Neural progenitor cell (in vitro differentiated cells): ENCODE measurements at places on chromosomes 5 and 9. TPM values are rescaled to one million over a fixed set of nuclear protein-coding genes. Genes with fewer than 3 reads are reported as not detected.

ROR2 gene
- 20.1 and 32.7 TPM in 2 replicates for total RNA-seq

DNA sequence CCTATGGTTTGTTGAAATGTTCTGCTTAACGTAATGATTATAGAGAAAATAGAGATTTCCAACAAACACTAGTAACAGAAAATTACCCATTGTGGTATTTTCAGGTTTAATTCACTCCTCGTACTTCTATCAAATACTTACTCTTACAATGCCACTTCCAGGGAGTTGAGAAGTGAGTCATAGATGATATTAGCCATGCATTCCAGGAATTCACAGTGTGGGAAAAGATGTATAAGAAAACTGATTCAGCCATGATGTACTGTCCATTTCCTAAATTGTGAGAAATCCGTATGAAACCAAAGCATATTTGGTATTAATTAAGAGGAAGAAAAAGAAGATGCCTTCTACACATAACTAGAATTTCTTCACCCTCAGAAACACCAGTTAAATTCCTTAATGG lies 1854.6 kb upstream of the WWC1 start:
- no peak overlapping the region for H3K27ac ChIP-seq
- peaks cover 6% of the 10 kb centered on the region for H3K4me1 ChIP-seq
- H3K27me3 ChIP-seq = no peaks in the 10 kb centered on the region
- H3K4me3 ChIP-seq = no peak overlapping the region
- no peak for DNase-seq

DNA sequence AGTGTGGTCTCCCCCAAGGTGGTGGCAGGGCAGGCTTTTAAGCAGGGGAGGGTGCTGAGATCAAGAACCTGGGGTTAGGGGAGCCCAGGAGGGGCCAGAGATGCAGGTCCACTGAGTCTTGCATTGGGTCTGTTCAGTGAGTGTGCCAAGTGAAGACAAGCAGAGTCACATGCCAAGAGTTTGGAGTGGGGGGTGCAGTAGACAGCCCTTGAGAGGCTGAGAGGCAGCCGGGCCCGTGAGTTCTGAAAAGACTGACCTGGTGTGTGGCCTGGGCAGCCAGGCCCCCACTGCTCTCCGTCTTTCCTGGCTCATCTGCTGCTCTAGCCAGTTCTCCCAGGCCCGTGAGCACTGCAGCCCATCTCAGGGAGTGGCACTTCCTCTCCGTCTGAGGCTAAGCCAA lies 120.0 kb downstream of the DAB2IP start:
- no peaks in the 10 kb centered on the region for H3K27me3 ChIP-seq
- no peak overlapping the region for H3K27ac ChIP-seq
- H3K4me3 ChIP-seq = no peak overlapping the region
- no peaks in the 10 kb centered on the region for H3K4me1 ChIP-seq

DNA sequence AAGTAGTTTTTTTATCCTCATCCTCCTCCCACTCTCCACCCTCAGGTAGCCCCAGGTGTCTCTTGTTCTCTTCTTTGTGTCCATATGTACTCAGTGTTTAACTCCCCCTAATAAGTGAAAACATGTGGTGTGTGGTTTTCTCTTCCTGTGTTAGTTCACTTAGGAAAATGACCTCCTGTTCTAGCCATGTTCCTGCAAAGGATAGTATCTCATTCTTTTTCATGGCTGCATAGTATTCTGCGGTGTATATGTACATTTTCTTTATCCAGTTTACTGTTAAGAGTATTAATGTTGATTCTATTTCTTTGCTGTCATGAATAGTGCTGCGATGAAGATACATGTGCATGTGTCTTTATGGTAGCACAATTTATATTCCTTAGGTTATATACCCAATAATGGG lies 68.4 kb upstream of the RANBP3L start:
- no peak overlapping the region for H3K27ac ChIP-seq
- H3K27me3 ChIP-seq = no peaks in the 10 kb centered on the region
- H3K36me3 ChIP-seq = no peaks in the 10 kb centered on the region
- no peaks in the 10 kb centered on the region for H3K4me1 ChIP-seq
- H3K4me3 ChIP-seq = no peak overlapping the region

GRCh38 chr5:11010429-11011210 lies 249.6 kb upstream of the DAP start:
- peaks cover 3% of the 10 kb centered on the region for H3K4me1 ChIP-seq
- no peaks in the 10 kb centered on the region for H3K36me3 ChIP-seq
- H3K27me3 ChIP-seq = no peaks in the 10 kb centered on the region

GRCh38 chr5:115932991-115933390 lies 29.3 kb upstream of the LVRN start:
- no peaks in the 10 kb centered on the region for H3K4me1 ChIP-seq
- no peak for DNase-seq
- no peak overlapping the region for H3K4me3 ChIP-seq
- H3K27ac ChIP-seq = no peak overlapping the region
- H3K27me3 ChIP-seq = no peaks in the 10 kb centered on the region

ST6GALNAC4 gene
- 5.5 and 11.1 TPM in 2 replicates for total RNA-seq

- no peak overlapping the region for H3K4me3 ChIP-seq
- peak; percentile 82 for DNase-seq
- H3K27me3 ChIP-seq = no peaks in the 10 kb centered on the region
- H3K27ac ChIP-seq = no peak overlapping the region
Observed at GRCh38 chr5:178839319-178839704, 20.4 kb upstream of the ZNF354B start.

DNA sequence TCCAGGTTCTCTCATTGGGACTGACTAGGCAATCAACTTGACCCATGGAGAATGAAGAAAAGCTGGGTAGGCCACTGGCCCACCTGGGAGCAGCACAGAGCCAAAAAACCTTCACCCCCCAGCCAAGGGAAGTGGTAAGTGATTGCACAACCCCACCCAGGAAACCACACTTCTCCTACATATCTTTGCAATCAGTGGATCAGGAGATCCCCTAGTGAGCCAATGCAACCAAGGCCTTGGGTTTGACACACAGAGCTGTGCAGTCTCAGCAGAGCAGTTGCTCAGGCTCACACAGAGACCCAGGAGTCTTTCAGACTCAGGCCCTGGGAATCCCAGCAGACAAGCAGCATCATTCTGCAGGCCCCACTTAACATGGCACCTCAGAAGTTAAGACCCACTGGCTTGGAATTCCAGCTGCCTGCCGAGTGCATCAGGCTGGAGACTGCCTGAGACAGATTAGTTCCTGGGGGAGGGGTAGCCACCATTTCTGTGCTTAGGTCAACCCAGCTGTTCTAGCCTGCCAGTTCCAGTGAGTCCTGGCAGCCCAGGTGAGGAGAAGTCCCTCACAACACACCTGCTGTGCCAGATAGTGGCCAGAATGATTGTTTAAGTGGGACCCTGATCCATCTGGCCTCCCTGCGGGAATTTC lies 136.4 kb downstream of the SAXO1 start:
- no peaks in the 10 kb centered on the region for H3K4me1 ChIP-seq
- H3K27ac ChIP-seq = no peak overlapping the region
- H3K36me3 ChIP-seq = no peaks in the 10 kb centered on the region
- DNase-seq = no peak
- no peaks in the 10 kb centered on the region for H3K27me3 ChIP-seq

GRCh38 chr5:169695919-169696490 lies 58.9 kb downstream of the DOCK2 start:
- H3K27me3 ChIP-seq = no peaks in the 10 kb centered on the region
- H3K36me3 ChIP-seq = no peaks in the 10 kb centered on the region
- no peak for DNase-seq
- H3K27ac ChIP-seq = no peak overlapping the region

- peak; percentile 93 for DNase-seq
- no peak overlapping the region for H3K27ac ChIP-seq
- H3K4me1 ChIP-seq = peaks cover 6% of the 10 kb centered on the region
Observed at GRCh38 chr9:129726322-129727160, 26.3 kb downstream of the PTGES start.

GRCh38 chr9:130869250-130869649 lies 27.4 kb downstream of the QRFP start:
- no peak for DNase-seq
- no peaks in the 10 kb centered on the region for H3K36me3 ChIP-seq
- no peaks in the 10 kb centered on the region for H3K27me3 ChIP-seq
- no peak overlapping the region for H3K4me3 ChIP-seq
- peaks cover 6% of the 10 kb centered on the region for H3K4me1 ChIP-seq

SLC22A4 gene
- total RNA-seq = 0.06 and 0.09 TPM in 2 replicates

OTULINL gene
- 4.9 and 10.6 TPM in 2 replicates for total RNA-seq

GRCh38 chr9:97703437-97704344 lies 6.6 kb upstream of the XPA start:
- no peaks in the 10 kb centered on the region for H3K4me1 ChIP-seq
- DNase-seq = no peak
- no peaks in the 10 kb centered on the region for H3K36me3 ChIP-seq
- H3K4me3 ChIP-seq = no peak overlapping the region
- no peak overlapping the region for H3K27ac ChIP-seq
- peaks cover 39% of the 10 kb centered on the region for H3K27me3 ChIP-seq

BOD1 gene
- total RNA-seq = 144 and 175 TPM in 2 replicates

SOX30 gene
- 0.06 and 0.17 TPM in 2 replicates for total RNA-seq

DNA sequence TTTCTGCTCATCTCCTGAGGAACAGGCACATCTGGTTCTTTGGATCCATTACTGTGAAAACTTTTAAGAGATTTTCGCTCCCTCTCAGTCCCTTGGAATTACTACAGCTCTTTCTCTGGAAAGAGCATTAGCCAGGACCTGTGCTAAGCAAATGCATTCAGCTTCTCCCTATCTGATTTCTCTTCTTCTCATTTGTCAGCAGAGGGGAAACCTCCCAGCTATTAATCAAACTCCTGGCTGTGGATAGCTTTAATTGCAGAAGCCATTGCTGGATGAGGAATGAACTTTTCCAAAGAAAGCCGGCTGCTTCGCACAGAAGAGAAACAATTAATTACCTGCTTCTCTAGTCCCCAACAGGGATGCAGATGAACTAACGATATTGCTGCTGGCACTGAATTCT lies 37.9 kb downstream of the TLR4 start:
- no peaks in the 10 kb centered on the region for H3K27me3 ChIP-seq
- DNase-seq = no peak
- H3K4me1 ChIP-seq = peaks cover 26% of the 10 kb centered on the region
- H3K4me3 ChIP-seq = no peak overlapping the region

FASTKD3 gene
- total RNA-seq = 25.2 and 32.2 TPM in 2 replicates

- H3K27ac ChIP-seq = no peak overlapping the region
- peaks cover 15% of the 10 kb centered on the region for H3K4me1 ChIP-seq
- H3K4me3 ChIP-seq = no peak overlapping the region
- no peaks in the 10 kb centered on the region for H3K36me3 ChIP-seq
- H3K27me3 ChIP-seq = no peaks in the 10 kb centered on the region
Observed at GRCh38 chr5:173625673-173626504, 9.4 kb upstream of the BOD1 start.

GRCh38 chr5:87885758-87886157 lies 382.9 kb downstream of the TMEM161B start:
- H3K4me1 ChIP-seq = peaks cover 21% of the 10 kb centered on the region
- no peak overlapping the region for H3K4me3 ChIP-seq
- no peaks in the 10 kb centered on the region for H3K27me3 ChIP-seq
- no peaks in the 10 kb centered on the region for H3K36me3 ChIP-seq
- DNase-seq = no peak

FKBP15 gene
- total RNA-seq = 18.6 and 25.5 TPM in 2 replicates

GRCh38 chr9:136133191-136133958 lies 14.7 kb upstream of the TMEM250 start:
- H3K4me1 ChIP-seq = peaks cover 5% of the 10 kb centered on the region
- H3K36me3 ChIP-seq = no peaks in the 10 kb centered on the region
- peak; percentile 91 for DNase-seq
- peaks cover 46% of the 10 kb centered on the region for H3K27me3 ChIP-seq
- peak overlapping the region; percentile 51 for H3K4me3 ChIP-seq

GRCh38 chr5:150577378-150578139 lies 62.9 kb upstream of the SYNPO start:
- H3K36me3 ChIP-seq = no peaks in the 10 kb centered on the region
- H3K4me1 ChIP-seq = peaks cover 9% of the 10 kb centered on the region
- no peaks in the 10 kb centered on the region for H3K27me3 ChIP-seq
- no peak for DNase-seq

- H3K4me3 ChIP-seq = no peak overlapping the region
- DNase-seq = no peak
- H3K4me1 ChIP-seq = no peaks in the 10 kb centered on the region
- no peak overlapping the region for H3K27ac ChIP-seq
- no peaks in the 10 kb centered on the region for H3K27me3 ChIP-seq
Observed at GRCh38 chr5:175052351-175052750, 328.0 kb downstream of the MSX2 start.

DNA sequence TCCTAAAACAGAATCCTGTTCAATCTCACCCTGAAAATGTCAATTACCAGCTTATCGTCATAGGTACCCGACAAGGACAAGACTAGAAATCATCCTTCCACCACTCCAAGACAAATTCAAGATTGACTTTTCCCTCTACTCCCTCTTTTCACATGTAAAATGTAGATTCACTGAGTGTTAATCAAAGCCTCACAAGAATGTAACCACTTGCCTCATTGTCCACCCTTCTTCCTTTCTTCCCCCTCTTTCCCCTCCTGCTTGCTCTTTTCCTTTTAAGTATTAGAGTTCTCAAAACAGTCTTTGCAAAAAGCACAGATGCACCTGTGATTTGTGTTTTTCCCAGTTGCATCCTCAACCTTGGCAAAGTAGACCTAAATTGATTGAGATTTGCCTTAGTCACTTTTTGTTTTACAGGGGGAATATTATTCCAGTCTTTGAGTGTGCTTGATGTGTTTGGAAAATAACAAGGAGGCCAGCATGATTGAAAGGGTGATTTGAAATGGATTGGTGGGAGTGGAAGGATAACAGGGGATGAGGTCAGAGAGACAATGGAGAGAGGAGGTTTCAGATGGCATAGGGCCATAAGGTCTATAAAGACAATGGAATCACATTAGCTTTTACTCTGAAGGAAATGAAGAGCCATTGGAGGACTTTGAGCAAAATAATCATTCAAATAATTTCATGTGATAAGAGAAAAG lies 231.3 kb upstream of the TYRP1 start:
- H3K36me3 ChIP-seq = no peaks in the 10 kb centered on the region
- H3K27ac ChIP-seq = peak overlapping the region; percentile 32
- H3K4me3 ChIP-seq = no peak overlapping the region
- H3K4me1 ChIP-seq = peaks cover 20% of the 10 kb centered on the region

DNA sequence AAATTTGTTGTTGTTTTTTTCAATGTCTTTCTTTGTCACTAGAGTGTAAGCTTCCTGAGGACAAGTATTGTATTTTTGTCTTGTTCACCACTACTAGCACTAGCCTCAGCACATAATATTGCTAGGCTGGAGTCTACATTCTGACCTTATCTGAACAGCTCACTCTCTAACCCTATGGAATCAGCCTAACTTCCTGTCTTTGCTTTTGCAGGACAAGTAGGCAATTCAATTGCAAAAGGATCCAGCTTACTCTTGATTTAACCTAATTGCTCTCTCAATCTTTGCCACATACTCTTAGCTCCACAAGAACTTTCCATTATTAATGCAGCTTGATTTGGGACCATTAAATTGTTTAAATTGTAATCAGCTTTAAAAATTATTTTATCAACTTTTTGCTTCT lies 308.5 kb downstream of the MAN2A1 start:
- no peak overlapping the region for H3K27ac ChIP-seq
- no peaks in the 10 kb centered on the region for H3K27me3 ChIP-seq
- H3K36me3 ChIP-seq = no peaks in the 10 kb centered on the region
- H3K4me3 ChIP-seq = no peak overlapping the region
- H3K4me1 ChIP-seq = peaks cover 31% of the 10 kb centered on the region

ZNF367 gene
- 14.6 and 18.0 TPM in 2 replicates for total RNA-seq
